ENCODE measurements at places on chromosomes 11 and 22.
A peak's percentile ranks its signal among the peaks of the same experiment; 100 is the strongest.

- DNase-seq: no peak
Measured at GRCh38 chr11:22582151-22582410, 43.5 kb downstream of the FANCF start.

- DNase-seq: no peak
Measured at GRCh38 chr11:86905252-86905651, 49.9 kb downstream of the FZD4 start.

DNA sequence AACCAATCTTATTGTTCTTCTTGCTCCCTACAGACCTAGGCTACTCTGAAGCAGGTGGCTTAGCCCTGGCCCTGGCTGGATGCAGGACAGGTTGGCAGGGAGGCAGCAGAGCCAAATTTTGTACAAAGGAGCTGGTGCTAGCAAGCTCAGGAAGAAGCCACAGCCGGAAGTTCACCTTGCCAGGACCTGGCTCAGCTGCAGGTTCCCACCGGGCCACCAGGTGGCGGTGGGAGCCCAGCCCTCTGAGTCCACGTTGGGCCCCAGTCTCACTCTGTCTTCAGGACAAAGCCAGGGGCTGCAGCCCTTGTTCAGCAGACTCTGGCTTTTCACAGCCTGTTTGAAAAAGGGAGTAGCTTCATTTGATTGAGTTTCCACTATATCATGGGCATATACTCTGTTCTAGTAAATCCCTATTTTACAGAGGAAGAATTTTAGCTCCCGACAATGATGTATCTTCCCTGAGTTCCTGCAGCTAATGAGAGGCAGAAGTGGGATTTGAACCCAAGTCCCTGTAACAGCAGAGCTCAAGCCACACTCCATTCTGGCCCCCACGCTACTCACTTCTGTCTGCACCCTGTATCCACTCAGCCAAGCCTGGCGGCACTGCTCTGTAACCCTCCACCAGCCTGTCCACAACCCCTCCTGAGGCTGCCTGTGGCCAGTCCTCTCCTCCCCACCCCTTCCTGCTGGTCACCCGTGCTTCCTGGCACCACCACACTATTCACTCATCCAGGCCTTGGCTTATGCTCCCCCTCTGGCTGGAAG, 3.3 kb downstream of the TKFC start:
- peak; percentile 59 for DNase-seq

- DNase-seq: peak; percentile 33
Measured at GRCh38 chr11:13955971-13956421, 6.5 kb upstream of the SPON1 start.

- no peak for DNase-seq
Measured at GRCh38 chr11:118436639-118437207, 431 bp downstream of the KMT2A start.

GRCh38 chr11:80327956-80328614, 887.3 kb upstream of the TENM4 start:
- no peak for DNase-seq

- DNase-seq: no peak
Measured at GRCh38 chr11:40281052-40281580, 1178.3 kb downstream of the LRRC4C start.

Measured in brain microvascular endothelial cell (primary cell).